ENCODE measurements at places on chromosomes 5 and 9.

- no peak for DNase-seq
Measured at GRCh38 chr9:100268271-100268670, 84.5 kb downstream of the TEX10 start.

DNA sequence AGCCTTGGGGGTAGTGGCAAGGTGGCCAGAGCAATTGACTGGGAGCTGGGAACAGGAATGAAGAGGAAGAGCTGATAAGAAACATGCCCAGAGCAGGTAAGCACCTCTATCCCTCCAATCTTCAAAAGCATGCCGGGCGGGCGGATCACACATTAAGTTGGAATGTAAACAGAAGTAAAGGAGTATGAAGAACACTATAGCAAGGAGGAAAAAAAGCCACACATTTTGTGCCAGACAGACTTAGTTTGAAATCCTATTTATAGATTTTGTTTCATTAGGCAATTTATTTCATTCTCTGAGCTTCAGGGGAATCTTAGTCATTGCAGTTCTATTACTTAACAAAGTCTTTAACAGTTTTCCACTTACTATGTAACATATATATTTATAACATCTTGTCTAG lies 173.9 kb upstream of the TNC start:
- no peak for DNase-seq

GRCh38 chr5:81269751-81270393 lies 31.5 kb upstream of the ZCCHC9 start:
- no peak for DNase-seq

- no peak for DNase-seq
Measured at GRCh38 chr9:111180811-111181210, 142.5 kb upstream of the LPAR1 start.

- peak; percentile 69 for DNase-seq
Measured at GRCh38 chr9:109192732-109193361, 25.8 kb upstream of the FRRS1L start.

DNA sequence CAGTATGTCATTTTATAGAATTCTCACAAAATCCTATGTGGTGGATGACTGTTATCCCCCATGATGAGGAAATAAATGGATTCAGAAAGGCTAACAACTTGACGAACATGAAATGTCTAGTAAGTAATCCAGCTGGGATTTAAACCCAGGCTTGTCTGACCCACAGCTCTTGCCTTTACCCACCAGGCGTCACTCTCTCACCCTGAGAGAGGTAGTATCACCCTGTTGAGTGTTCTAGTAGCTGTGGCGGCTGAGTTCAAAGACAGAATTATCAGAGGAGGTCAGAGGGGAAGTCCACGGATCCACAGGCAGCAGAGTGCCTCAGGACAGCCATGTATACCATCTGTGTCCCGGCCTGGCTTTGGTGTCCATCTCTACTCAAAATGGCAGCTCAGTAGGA lies 113.8 kb downstream of the ZNF462 start:
- no peak for DNase-seq

- no peak for DNase-seq
Measured at GRCh38 chr5:127445328-127445727, 72.1 kb upstream of the PRRC1 start.

DNA sequence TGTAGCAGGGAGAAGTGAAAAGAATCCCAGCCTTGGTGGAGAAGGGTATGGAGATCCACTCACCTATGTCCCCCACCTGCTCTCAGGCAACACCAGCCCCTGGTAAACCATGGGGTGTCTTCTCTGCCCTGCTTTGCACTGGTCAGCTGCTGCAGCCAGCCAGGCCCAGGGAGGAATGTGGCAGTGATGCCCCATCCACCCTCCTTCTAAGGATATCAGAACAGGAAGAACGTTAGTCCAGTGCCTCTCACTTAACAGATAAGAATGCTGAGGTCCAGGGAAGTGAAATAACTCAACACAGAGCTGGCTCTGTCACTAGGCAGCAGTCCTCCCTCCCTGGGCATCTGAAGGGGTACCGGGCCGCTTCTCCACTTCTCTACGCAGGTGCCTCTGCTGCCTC lies 9.7 kb upstream of the PPIC start:
- DNase-seq = no peak

DNA sequence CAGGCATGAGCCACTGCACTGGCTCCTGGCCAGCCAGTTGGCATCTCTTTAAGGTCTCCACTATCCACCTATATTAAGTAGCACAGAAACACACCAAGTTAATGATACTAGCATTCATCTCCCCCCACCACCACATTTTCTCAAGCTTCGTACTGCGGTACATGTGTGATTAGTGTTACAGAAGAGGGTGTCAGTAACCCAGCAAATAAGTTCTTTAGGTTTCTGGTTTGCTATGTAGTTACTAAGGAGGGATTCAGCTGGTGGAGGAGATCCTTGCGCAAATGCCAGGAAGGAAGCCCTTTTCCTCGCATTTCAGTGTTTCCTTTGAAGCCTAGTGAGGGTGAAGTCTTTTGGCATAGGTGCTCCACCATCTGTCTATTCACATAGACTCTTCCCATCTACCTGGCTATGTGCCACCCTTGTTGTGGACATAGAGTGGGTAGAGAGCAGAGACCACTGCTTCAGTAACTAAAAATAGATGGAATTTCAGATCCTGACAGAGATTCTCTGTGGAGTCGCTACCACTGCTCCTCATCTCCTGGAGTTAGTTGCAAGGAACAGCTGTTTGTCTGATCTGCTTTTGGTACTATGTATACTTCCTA lies 16.7 kb downstream of the UBE2D2 start:
- DNase-seq = no peak

GRCh38 chr9:138031186-138031585 lies 153.6 kb downstream of the CACNA1B start:
- DNase-seq = no peak

DNA sequence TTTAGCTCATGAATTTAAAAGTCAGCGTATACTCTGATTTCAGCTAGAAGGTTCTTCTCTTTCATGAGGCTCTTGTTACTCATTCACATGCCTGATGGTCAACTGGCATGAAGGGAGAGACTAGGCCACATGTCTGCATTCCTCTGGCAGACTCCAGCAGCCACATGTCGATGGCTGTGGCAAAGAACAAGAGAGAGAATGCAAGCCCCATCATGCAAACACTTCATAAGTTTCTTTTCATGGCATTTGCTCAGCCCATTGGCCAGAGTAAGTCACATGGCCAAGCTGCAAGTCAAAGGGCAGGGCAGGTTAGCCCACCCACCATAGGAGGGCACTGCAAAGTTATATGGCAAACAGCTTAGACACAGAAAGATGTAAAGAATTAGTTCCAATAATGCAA lies 5.4 kb downstream of the KCNV2 start:
- DNase-seq = no peak

GRCh38 chr9:116274293-116274692 lies 120.7 kb downstream of the PAPPA start:
- DNase-seq = no peak

- no peak for DNase-seq
Measured at GRCh38 chr5:149988126-149988525, 12.3 kb downstream of the TIGD6 start.

- no peak for DNase-seq
Measured at GRCh38 chr5:159783726-159784247, 132.5 kb upstream of the ADRA1B start.

GRCh38 chr9:138051586-138052321 lies 174.2 kb downstream of the CACNA1B start:
- no peak for DNase-seq

- no peak for DNase-seq
Measured at GRCh38 chr9:114048533-114049415, 29.3 kb downstream of the AMBP start.

GRCh38 chr5:112023766-112024165 lies 266.8 kb upstream of the NREP start:
- no peak for DNase-seq

GRCh38 chr5:154587123-154588026 lies 109.3 kb upstream of the HAND1 start:
- no peak for DNase-seq

DNA sequence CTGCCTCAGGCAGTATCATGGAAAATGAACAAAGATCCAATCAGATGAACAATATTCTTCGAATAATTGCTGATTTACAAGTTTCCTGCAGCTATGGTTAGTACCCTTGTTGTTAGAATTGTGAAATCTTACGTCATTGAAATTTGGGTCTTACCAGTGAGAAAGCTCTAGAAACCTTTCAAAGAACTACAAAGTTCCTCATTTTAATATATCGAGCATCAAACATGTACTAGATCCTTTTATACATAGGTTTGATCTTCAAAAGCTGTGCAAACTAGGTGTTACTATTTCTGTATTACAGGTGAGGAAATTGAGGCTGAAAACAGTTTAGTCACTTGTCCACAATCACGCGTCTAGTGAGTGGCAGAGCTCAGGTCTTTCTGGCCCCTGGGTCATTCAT lies 43.7 kb upstream of the ANGPTL2 start:
- DNase-seq = no peak

DNA sequence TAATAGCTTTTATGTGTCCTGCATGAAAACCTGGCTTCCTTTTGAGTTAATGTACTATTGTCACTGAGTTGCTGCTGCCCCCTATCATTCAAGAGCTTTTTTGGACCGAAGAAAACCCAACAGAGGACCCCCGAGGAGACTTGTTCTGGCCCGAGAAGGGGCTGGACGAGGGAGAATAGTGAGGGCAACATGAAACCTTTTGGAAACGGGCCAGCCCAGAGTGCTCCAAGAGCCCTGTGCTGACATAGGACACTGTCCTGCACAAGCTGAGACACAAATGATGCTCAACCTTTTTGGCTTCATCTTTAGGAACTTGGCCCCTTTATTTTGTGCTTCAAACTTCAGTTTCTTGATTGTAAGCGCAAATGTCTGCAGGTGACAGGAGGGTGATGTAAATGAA lies 4.0 kb upstream of the GADD45G start:
- no peak for DNase-seq

- DNase-seq = no peak
Measured at GRCh38 chr5:174623433-174624019, 100.9 kb upstream of the MSX2 start.

GRCh38 chr5:180865981-180866695 lies 5.1 kb upstream of the ZFP62 start:
- DNase-seq = no peak

- no peak for DNase-seq
Measured at GRCh38 chr5:168269937-168270330, 21.5 kb upstream of the WWC1 start.

DNA sequence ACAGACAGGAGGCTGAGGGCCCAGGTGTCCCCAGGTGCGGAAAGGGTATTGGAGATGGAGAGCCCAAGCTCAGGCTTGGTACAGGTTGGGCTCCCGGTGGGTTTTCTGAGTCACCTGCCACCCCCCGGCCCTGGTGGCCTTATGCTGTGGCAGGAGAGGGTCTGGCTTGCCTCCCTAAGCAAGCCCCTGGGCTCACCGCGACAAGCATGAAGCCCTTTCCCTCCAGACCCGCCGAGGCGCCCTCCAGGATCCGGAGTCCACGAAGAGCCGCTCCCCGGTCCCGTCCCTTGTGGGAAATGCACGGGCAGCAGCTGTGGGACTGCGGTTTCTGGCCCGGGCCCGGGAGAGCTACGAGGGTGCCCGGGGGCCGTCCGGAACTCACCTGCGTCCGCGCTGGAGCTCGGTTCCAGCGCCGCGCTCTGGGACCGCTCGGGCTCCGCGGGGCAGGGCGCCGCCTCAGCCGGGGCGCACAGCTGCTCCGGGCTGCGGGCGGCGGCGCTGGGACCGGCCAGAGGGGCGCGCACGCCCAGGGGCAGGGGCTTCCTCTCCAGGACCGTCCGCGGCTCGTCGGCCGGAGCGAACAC lies 757 bp downstream of the SAPCD2 start:
- peak; percentile 35 for DNase-seq

- no peak for DNase-seq
Measured at GRCh38 chr5:151154931-151155774, 2.4 kb downstream of the ANXA6 start.

GRCh38 chr5:107687937-107688336 lies 17.2 kb upstream of the EFNA5 start:
- no peak for DNase-seq

DNA sequence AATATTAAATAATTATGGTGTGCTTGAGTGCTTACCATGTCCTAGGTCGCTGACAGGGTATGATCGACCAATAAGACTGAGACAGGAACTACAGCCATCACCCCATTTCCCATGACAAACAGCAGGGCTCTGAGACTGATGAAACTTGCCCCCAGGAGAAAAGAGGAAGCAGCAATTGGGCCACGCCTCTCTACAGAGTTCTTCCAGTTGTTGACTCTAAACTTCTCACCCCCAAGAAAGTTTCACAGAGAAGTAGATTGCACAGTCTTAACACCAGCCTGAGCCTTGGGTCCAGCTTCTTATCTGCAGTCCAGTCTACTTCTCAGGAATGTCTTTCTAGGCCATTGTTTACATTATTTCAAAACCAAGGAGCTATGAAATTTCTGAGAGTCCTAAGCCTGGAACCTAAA lies 182.2 kb upstream of the ANKRD55 start:
- DNase-seq = no peak

DNA sequence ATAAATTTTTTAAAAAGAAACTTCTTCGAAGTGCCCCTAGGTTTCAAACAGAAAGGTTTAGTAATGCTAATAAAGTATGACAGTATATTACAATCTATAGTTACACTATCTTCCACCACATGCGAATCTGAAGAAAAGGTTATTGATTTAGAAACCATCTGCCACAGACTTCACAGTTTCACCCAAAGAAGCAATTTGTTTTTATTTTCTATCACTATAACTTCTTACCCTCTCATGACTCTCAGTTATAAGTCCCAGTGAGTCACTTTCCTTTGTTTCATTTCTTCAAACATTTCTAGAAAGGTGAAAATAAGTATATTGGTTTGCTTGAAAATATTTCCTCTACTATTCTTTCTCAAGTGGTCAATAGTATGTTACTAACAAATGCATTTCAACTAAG lies 93.6 kb downstream of the MCTP1 start:
- DNase-seq = no peak

DNA sequence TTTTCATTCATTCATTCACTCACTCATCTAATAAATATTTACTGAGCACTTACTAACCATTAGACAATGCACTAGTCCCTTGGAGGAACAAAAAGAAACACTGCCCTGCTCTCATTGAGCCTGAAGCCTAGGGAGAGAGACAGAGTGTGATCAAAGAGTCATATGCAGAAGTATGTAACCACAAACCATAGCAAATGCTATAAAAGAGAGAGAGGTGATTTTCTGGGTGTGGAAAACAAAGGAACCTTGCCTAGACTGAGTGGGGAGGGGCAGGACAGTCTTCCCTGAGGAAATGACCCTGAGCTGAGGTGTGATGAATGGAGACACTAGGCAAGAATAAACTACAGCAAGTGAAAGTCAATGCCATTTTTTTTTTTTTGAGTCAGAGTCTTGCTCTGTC lies 10.8 kb upstream of the ADRA1B start:
- no peak for DNase-seq

DNA sequence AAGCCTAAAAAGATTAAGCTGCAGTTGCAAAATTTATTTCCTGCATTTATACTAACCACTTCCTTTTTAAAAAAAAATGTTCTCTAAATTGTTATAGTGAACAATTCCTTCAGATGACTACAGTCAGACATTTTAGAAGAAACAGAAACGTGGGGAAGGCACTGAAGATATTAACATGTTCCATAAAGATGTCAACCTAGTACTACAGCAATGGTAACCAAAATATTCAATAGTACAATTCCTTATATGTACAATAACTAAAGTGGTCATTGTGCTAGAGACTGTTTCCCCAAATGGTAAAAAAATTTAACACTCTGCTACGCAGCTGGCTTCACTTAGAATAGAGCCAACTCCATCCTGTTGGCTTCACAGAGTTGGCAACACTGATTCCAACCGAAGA lies 97.7 kb downstream of the FNBP1 start:
- no peak for DNase-seq

GRCh38 chr9:78954286-78954685 lies 617.5 kb upstream of the TLE4 start:
- no peak for DNase-seq

GRCh38 chr9:117887383-117887782 lies 183.2 kb downstream of the TLR4 start:
- no peak for DNase-seq

- no peak for DNase-seq
Measured at GRCh38 chr9:128247226-128247803, 28.5 kb downstream of the GOLGA2 start.

Data from WTC11 (cell line).